GM12878 (cell line): ENCODE measurements at places on chromosomes 7 and 10. TPM values are rescaled to one million over a fixed set of nuclear protein-coding genes. Genes with fewer than 3 reads are reported as not detected.

- DNase-seq, result no peak
- peaks cover 4% of the 10 kb centered on the region; the same call in 1 of the 2 replicates for H3K27me3 ChIP-seq
- H3K4me3 ChIP-seq, result no peak overlapping the region
- H3K4me1 ChIP-seq, result no peaks in the 10 kb centered on the region
Observed at GRCh38 chr7:96740130-96740529, 30.5 kb upstream of the SEM1 start.

DNA sequence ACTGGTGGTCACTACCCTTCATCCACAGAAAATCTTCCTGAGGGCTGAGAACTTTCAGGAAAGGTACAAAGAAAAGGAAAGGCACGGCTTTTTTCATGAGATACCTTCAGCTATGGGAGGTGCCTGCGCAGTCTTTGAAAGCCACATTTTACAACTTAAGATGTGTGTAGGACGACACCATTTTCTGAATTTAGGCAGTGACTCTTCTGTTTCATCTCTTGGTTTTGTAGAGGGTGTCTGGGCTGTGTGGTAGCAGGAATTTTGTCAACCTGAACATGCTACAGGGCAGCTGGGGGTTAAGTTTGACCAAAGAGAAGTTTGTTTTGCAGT, 138.1 kb downstream of the NRP1 start:
- H3K4me3 ChIP-seq, result no peak overlapping the region
- H3K36me3 ChIP-seq, result no peaks in the 10 kb centered on the region
- H3K27me3 ChIP-seq, result no peaks in the 10 kb centered on the region
- DNase-seq, result no peak
- H3K27ac ChIP-seq, result no peak overlapping the region

GRCh38 chr7:74183653-74184450, 9.7 kb downstream of the EIF4H start:
- no peaks in the 10 kb centered on the region for H3K27me3 ChIP-seq
- H3K4me1 ChIP-seq, result no peaks in the 10 kb centered on the region
- no peak for DNase-seq
- H3K36me3 ChIP-seq, result peaks cover 14% of the 10 kb centered on the region
- H3K4me3 ChIP-seq, result no peak overlapping the region
- no peak overlapping the region for H3K27ac ChIP-seq

- H3K4me1 ChIP-seq, result no peaks in the 10 kb centered on the region
- H3K27ac ChIP-seq, result no peak overlapping the region
- DNase-seq, result no peak
- H3K27me3 ChIP-seq, result no peaks in the 10 kb centered on the region; the same call in 1 of the 2 replicates
Observed at GRCh38 chr7:25725451-25725850, 426.5 kb upstream of the NFE2L3 start.

DNA sequence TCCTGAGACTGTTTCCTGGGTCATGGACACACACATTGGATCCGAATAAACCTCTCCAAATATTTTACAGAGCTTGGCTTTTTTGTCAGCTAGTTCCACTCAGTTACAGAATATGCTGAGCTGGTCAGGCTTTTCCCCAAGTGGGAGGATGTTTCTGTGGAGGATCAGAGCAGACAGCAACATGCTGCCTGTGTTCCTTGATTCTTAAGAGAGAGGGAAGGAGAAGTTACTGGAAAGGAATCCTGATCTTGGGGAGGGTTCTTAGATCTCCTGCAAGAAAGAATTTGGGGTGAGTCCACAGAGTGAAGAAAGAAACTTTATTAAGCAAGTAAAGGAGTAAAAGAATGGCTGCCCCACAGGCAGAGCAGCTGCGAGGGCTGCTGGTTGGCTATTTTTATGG, 76.8 kb upstream of the RPA3 start:
- peaks cover under 1% of the 10 kb centered on the region; the same call in 1 of the 2 replicates for H3K4me1 ChIP-seq
- H3K4me3 ChIP-seq, result no peak overlapping the region
- H3K27me3 ChIP-seq, result no peaks in the 10 kb centered on the region
- H3K36me3 ChIP-seq, result no peaks in the 10 kb centered on the region

DNA sequence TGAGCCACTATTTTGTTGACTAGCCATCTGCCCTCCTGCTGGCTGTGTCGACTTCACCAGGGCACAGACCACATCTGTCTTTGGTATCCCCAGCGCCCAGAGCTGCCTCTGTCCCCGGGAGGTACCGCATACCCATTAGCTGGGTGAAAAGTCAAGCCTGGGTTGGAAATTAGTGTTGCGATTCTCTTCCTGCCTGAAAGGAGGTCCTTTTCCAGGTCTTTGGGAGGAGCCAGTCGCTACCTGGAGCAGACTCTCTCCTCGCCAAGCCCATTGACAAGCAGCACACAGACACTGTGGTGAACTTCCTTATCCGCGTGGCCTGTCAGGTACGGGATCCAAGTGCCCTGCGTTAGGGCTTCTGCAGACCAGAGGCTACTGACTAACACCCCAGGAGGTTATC, 79.4 kb downstream of the TRRAP start:
- no peak overlapping the region for H3K4me3 ChIP-seq
- H3K27me3 ChIP-seq, result no peaks in the 10 kb centered on the region
- H3K4me1 ChIP-seq, result no peaks in the 10 kb centered on the region
- H3K36me3 ChIP-seq, result peaks cover 52% of the 10 kb centered on the region

- H3K27me3 ChIP-seq, result no peaks in the 10 kb centered on the region
- no peak for DNase-seq
- no peaks in the 10 kb centered on the region for H3K4me1 ChIP-seq
- no peak overlapping the region for H3K4me3 ChIP-seq
Observed at GRCh38 chr10:63579371-63580014, 58.3 kb downstream of the REEP3 start.

Gene SYNPO2L
- 2.3 and 2.6 TPM in 2 replicates for total RNA-seq

Gene NANOS1
- total RNA-seq, result 0.36 and 0.61 TPM in 2 replicates
